Neural progenitor cell (in vitro differentiated cells): ENCODE measurements at places on chromosomes 5 and 9. TPM values are rescaled to one million over a fixed set of nuclear protein-coding genes. Genes with fewer than 3 reads are reported as not detected.

BBLN gene
- 69.4 and 228 TPM in 2 replicates for total RNA-seq

PPP2R2B gene
- 22.5 and 26.6 TPM in 2 replicates for total RNA-seq

CSF1R gene
- total RNA-seq: not detected in 2 replicates

PCDHB2 gene
- 34.2 and 48.4 TPM in 2 replicates for total RNA-seq

BNC2 gene
- 1.2 and 2.4 TPM in 2 replicates for total RNA-seq

SPATA9 gene
- total RNA-seq: not detected in 2 replicates

UBE2QL1 gene
- total RNA-seq: 0.30 and 0.62 TPM in 2 replicates

SLCO6A1 gene
- total RNA-seq: 0.51 and 2.1 TPM in 2 replicates
